ENCODE measurements at places on chromosomes 7 and 10.

- DNase-seq: peak; percentile 50
Observed at GRCh38 chr10:59362144-59362958, at the start of gene FAM13C. Gene FAM13C (minus strand): TSS chr10:59362549. CDS start chr10:59362460, 89 bp downstream.

- DNase-seq: no peak
Observed at GRCh38 chr7:81120803-81121202, 202.0 kb upstream of the SEMA3C start.

DNA sequence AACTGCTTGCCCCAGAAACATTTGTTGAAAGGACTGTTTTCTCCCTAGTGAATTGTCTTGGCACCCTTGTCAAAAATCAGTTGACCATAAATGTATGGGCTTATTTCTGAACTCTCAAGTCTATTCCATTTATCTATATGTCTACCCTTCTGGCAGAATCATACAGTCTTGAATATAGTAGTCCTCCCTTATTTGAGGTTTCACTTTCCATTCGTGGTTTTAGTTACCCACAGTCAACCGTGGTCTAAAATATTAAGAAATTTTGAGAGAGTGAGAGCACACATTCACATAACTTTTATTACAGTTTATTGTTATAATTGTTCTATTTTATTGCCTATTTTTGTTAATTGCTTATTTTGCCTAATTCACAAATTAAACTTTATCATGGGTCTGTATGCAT lies 17.4 kb upstream of the CEP41 start:
- no peak for DNase-seq

DNA sequence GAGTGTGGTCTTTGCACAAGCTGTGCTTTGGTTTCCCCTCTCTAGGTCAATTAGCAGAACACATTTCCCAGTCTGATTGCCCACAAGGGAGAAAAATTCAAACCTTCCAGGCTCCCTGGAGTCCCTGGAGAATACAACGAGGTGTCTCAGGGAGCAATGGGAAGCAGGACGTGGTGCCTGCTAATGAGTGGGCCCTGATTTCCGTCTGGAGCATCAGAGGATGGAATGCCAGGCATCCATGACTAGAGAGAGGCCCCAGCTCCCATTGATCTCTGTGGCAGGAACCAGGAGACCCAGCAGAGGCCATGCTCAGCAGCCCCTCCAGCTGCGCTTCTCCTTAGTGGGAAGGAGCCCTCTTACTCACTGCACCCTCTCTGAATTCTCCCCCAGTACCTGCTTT lies 33.2 kb upstream of the TLX1 start:
- DNase-seq: no peak

DNA sequence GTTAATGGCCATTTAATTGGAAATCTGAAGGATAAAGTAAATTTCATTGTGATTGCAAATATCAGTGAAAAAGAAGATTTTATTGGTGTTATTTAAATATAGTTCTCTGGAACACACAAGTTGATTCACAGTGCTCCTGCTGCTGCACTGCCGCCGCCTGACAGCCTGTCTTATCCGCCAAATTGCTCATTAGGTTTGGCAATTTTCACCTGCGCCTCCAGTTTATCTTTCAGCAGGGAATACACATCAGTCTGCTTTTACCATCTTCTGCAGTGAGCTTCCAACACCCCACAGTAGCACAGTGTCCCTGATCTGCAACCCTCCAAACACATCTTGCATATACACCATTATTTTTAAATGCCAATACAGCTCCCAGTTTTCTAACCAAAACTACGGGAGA lies 308.3 kb downstream of the PARD3 start:
- no peak for DNase-seq

DNA sequence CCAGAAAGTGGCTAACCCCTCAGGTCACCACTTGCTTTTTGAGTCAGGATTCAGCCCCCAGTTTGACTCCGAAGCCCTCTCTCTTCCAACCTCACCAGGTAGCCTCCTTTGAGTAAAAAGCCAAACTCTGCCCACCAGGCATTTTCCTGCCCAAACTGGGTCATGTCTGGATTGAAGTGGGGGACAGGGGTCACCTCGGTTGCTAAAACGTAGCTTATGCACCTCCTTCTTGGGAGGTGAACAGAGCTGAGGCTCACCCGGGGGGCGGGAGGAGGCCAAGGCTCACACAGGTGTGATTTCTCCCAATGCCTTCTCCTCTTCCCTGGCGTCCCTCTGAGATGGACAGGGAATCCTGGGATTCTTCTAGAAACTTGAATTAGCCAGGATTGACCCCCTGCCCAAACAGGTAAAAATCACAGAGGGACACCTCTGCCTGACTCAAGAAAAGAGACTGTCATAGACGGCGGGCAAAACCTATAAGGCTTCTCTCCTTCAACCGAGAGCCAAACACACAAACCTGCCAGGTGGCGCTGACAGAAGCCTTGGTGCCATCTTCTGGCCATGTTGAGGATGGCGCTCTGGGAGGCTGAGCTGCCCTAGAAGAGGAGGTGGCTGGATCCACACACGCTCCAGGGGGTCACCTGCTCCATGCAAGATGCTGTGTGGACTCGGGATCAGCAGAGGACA lies 51.6 kb downstream of the PRLHR start:
- peak; percentile 7 for DNase-seq

GRCh38 chr10:11437391-11438142 lies 173.9 kb downstream of the USP6NL start:
- DNase-seq: no peak

DNA sequence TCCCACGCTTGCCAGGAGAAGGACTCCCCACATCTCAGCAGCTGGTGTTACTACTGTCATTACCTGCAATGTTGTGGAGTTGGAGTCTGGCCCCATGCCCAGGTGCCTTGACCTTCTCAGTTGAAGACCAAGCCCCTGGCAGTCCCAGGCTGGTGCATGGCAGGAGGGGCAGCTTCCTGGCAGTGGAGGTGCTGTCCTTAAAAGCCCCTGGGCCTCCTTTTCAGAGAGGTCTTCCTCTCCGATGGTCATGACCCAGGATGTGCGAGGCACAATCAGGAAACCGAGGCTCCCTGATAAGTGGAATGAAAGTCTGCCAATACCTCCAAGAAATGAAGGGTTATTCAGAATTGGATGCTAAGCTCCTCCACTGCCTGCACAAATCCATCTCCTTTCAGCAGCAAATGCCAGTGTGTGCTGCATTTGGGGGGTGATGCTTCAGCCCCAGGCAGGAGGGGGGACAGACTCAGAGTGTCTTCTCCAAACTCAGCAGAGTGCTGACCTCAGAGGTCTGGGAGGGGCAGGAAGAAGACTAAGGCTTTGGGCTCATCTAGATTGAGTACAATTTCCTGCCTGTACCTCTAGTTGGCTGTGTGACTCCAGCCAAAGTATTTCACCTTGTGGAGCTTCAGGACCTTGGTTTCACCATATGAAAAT lies 97.0 kb upstream of the DDC start:
- no peak for DNase-seq

- DNase-seq: peak; percentile 17
Observed at GRCh38 chr7:128737867-128738385, 1.2 kb upstream of the CALU start.

DNA sequence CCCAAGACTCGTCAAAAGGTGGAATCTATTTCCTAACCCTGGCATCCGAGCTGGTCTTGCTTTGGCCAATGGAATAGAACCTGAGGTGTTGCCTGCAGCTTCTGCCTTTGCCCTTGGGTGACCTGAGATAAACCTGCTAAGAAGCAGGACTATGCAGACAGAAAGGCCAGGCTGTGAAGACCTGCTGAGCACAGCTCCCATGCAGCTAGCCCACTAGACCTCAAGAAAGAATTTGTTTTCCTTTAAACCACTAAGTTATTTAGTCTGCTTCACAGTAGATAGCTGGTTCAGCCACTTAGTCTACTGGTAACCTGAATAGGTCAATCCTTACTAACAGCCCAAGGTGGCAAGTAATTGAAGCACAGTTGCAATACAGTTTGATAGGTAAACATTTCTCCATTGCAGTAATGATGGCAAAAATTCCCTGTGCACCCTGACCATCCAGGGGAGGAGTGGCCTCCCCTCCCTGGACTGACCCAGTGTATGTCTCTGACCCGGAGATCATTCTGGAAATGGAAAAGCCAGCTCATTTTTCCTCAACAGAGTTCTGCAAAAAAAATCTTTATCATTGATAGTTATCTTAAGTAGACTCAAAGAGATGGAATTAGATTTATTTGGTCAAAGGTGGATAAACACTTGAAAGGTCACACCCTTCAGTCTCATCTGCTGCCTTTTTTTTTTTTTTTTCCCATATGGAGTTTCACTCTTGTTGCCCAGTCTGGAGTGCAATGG lies 20.0 kb downstream of the TNS3 start:
- no peak for DNase-seq

GRCh38 chr10:110815354-110816004 lies 56.2 kb upstream of the PDCD4 start:
- DNase-seq: no peak

DNA sequence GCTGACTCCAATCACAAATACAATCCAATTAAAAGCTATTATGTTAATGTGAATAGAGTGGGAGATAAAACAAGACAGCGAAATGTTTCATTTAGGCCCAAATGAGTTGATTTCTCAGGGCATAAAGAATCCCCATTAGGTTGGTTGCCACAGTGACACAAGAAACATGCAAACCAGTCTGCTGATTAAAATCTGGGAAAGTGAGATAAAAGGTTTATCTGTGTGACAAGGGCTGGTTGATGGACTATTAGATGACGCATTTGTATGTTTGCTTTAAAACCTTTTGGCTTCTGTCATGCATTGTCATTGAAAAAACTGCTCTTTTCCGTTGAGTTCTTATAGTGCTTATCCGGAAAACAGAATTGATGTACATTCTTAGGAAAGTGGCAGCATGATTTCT lies 658.2 kb downstream of the GATA3 start:
- DNase-seq: no peak

DNA sequence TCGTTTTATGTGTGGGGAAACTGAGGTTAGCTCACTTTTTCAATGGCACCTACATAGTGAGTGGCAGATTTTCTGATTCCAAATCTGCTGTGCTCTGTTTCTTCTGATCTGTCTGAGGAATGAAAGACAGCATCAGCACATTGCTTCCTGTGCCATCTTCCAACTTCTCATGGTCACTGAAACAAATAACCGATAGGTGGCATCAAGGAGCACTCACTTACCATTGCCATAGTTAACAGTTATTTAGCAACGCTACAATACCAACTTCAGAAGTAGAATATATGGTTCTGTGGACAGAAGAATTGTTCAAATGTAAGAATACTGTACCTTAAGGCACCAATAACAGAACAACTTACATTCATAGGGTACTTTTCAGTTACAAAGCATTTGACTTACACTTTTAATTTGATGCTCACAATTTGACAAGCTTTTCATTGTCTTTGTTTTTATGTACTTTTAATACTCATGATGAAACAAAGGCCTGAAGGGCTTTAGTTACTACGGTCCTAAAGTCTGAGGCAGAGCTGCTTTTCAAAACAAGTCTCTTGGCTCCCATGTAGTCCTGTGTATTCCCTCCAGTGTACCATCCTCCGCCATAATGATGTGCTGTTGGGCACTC lies 228.9 kb upstream of the TCF7L2 start:
- DNase-seq: peak; percentile 39

- DNase-seq: no peak
Observed at GRCh38 chr7:55253188-55253587, 111.9 kb upstream of the LANCL2 start.

DNA sequence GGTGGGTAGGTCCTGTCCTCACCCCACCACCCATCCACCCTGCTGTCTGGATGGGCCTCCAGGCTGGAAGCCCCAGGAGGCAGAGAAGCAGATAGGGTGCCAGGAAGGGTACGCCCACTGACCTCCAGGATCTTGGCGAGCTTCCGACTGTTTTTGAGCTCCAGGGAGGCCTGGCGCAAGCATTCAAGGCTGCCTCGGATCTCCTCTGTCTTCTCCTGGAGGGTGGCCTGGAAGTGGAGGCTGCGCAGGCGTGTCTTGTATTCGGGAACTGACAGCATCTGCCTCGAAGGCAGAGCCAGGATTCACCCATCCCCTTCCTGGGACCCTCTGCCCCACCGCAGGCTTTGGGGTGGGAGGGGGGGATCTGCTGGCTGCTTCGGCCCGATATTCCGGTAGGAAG lies 48.4 kb downstream of the GRID2IP start:
- no peak for DNase-seq

DNA sequence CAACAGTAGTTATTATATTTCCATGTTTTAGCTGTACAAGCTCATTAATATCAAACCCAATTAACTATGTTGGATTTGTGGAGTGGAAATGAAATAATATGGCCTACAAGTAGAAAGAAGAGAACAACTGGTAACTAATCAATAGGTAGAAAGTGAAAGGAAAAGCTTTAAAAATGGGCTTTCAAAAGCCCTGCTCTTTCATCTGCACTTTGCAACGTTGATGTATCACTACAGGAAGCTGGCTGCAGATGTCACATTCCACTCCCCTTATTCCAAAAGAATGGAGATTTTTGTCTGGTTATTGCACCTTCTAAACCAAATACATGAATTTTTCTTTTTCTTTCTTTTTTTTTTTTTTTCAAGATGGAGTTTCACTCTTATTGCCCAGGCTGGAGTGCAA lies 11.7 kb upstream of the MKI67 start:
- no peak for DNase-seq

Data from fibroblast of gingiva (primary cell).